ENCODE measurements at places on chromosomes 3 and 15.

DNA sequence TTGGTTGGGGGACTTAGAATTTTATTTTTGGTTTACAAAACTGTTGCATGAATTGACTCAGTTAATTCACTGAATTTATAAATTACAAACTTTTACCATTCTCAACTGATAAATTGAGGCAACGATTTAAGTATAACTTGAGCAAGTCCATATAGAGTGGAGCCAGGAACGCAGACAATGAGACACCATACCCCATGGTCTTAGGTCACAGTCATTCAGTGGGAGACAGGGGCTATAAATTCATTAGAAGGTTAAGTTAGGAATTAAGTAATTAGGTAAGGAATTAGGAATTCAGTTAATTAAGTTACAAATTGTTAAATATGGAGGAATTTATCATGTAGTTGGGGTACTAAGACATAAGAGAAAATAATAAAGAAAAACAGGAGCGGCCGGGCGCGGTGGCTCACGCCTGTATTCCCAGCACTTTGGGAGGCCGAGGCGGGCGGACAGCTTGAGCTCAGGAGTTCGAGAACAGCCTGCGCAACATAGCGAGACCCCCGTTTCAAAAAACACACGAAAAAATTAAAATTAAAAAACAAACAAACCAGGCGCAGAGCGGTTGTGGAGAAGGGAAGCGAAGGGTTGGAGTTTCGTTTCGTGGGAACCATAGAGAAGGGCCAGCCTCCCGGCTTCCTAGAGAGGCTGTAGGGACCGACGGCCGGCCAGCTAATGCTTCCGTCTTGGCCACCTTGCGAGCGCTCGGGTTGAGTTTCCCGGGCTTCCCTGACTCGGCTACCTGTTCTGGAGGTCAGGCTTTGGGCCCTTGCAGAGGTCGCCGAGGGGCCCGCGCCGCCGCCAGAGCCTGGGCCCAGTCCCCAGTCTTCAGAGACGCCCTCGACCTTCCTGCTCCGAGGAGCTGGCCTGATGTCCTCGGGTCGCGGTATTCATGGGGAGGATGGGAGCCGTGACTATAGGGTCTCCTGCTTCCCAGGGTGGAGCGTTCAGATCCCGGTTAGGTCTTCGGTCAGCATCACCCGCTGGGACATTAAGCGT, at the start of gene ZNF619:
Gene ZNF619 (plus strand): TSS at position 645 of the 993 bp plus-strand sequence. CDS start 858 bp downstream, outside the sequence.
- peak; percentile 86 for DNase-seq

GRCh38 chr3:155594526-155595187, 150.2 kb downstream of the PLCH1 start:
- no peak for DNase-seq

- DNase-seq: no peak
Observed at GRCh38 chr3:71416876-71417275, 166.7 kb downstream of the FOXP1 start.

DNA sequence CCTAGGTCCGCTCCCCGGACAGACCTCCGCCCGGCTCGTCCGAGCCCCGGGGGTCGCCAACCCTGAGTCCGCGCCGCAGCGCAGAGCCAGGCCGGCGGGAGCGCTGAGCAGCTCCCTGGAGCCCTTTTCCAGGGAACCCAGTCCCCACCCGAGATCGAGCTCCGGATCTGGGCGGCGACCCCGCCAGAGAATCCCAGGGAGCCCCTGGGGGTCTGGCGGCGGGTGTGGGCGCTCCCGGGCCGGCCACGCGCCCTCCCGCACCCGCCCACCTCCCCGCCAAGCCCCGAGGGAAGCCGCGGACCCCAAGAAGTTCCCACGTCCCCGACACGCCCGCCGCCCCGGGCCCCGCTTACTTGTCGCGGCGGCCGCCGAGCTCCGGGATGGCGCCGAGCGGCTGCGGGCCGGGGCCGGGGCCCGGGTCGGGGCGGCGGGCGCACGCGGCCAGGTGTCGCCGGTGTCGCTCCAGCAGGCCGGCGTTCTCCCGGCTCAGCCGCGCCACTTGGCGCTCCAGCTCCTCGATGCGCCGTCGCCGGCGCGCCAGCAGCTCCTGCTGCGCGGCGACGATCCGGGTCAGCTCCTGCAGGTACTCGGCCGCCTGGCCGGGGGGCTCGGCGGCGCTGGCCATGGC, 137.7 kb downstream of the NUP210 start:
- no peak for DNase-seq

DNA sequence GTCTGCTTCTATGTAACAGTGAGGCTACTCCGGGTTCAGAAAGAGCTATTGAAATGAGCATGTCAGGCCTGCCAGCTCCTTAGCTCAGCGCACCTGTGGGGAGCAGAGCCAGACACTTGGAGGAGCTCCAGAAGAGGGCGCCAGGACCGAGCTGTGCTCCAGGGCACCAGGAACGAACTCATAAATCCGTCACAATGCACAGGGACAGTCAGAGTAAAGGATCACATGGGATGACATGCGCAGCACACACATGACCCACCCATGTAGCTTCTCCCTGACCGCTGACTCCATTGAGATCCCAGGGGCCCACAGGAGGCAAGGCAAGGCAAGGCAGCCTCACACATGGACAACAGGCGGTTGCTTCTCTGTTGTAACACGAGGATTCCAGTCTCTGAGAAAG, 26.0 kb upstream of the GNB5 start:
- DNase-seq: no peak

DNA sequence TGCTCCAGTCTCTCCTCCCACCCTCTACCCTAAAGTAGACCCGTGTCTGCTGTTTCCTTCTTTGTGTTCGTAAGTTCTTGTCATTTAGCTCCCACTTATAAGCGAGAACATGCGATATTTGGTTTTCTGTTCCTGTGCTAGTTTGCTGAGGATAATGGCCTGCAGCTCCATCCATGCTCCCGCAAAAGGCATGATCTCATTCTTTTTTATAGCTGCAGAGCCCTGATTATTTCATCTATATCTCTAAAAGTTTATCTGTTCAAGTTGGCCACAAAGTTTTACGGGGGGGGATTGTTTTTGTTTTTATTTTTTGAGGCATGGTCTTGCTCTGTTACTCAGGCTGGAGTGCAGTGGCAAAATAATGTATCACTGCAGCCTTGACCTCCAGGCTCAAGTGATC, 4.4 kb upstream of the NEO1 start:
- no peak for DNase-seq

- DNase-seq: no peak
Observed at GRCh38 chr3:48623851-48624547, 2.4 kb upstream of the TMEM89 start.

GRCh38 chr3:54243960-54244682, 121.8 kb downstream of the CACNA2D3 start:
- no peak for DNase-seq

DNA sequence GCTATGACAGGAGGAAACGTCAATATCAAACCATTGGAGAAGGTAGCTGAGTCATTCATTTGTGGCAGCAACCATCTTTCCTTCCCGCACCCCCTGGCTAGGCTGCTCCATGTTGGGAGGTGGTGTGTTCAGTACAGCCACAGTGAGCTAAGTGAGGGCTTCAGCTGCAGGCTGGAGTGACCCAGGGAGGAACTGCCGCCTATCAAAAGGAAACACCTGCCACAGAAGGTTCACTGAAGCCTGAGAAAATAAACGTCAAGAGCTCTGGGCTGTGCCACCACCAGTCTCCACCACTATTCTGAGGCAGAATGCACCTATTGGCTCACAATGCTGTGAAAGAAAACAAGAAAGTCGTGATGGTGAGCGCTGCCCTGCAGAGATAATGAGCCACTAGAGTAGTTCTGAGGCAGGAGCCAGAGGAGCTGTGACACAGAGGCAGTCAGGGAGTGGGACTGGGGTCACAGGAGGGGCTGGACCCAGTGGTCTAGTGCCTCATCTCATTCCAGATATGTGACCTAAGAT, 34.8 kb upstream of the CD47 start:
- no peak for DNase-seq

DNA sequence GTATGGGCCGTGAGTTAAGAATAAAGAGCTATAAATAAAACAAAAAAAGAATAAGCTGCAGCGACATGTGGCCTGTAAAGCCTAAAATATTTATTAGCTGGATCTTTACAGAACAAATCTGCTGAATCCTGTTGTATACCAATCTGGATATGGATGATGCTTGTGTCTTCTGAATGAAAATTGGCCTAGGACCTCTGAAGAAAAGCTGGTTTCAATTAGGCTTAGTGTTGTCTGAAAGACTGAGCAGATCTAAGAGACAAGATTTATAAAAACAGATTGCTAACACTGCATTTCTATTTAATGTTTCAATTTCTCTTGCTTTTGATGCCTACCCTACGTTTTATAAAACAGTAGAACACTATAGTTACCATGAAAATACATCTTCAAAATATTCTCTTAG, 57.9 kb downstream of the ST3GAL6 start:
- no peak for DNase-seq

- DNase-seq: no peak
Observed at GRCh38 chr3:167940241-167940640, 155.5 kb downstream of the GOLIM4 start.

GRCh38 chr3:129428376-129429079, at the start of gene EFCAB12:
Gene EFCAB12, minus strand, starts transcription at chr3:129428636. Its CDS starts 148 bp downstream, at chr3:129428488.
- peak; percentile 94 for DNase-seq
